Left lung (tissue), 14 donors: ENCODE measurements at places on chromosomes 1 and 21. TPM values are rescaled to one million over a fixed set of nuclear protein-coding genes. Genes with fewer than 3 reads are reported as not detected.

DNA sequence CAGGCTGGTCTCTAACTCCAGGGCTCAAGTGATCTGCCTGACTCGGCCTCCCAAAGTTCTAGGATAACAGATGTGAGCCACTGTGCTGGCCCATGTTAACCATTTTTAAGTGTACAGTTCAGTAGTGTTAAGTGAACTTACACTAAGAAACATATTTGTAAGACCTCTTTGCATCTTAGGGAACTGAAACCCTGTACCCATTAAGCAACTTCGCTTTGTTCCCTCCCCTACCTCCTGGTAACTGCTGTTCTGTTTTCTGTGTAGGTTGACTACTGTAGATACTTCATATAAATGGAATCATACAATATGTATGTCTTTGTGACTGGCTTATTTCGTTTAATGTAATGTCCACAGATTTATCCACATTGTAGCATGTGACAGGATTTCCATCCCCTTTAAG lies 11.0 kb downstream of the NUDC start:
- DNase-seq = no peak

DNA sequence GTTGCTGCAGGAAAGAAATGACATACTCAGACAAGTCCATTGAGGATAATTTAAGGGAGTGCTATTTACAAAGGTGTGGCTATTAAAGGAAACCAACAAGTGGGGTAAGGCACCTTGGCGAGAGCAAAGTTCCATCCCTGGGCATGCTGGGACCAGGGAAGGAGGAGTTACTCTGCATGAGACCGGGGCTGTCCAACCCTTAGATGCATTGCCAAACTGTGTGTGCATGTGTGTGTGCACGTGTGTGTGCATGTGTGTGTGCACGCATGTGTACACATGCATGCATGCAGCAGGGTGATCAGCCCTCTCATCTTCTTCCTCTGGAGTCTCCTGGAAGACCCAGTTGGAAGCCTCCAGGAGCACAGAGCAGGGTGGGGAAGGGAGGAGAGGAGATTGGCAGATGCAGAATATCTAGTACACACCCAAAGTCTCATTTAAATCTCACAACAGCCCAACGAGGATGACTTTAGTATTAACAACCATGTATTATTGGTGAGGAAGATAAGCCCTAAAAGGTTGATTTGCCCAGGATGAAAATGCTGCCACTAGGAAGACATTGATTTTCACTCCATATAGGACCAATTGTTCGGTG lies 72.2 kb upstream of the CD34 start:
- no peak for DNase-seq

- no peak for DNase-seq
Measured at GRCh38 chr1:48760857-48761256, 15.8 kb downstream of the BEND5 start.

GRCh38 chr1:96038636-96039035 lies 682.9 kb upstream of the PTBP2 start:
- DNase-seq = no peak

DNA sequence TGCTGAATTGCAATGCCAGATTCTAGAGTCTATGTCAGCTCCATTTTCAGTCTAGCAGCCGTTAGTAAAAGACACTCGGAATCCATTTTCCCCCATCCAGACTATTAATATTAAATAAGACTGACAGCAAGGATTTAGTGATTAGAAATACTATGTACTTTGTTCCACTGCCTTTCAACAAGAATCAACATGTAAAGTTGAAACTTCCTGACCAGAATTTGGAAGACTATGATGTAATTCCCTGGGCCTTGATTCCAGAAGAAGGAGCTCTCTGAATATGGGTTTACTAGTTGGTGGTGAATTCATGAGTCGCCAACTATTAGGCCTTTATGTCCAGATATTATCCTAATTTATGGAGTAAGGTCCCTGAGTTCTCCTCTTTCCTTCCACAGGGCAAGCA lies 24.8 kb downstream of the KDM1A start:
- DNase-seq = no peak

DNA sequence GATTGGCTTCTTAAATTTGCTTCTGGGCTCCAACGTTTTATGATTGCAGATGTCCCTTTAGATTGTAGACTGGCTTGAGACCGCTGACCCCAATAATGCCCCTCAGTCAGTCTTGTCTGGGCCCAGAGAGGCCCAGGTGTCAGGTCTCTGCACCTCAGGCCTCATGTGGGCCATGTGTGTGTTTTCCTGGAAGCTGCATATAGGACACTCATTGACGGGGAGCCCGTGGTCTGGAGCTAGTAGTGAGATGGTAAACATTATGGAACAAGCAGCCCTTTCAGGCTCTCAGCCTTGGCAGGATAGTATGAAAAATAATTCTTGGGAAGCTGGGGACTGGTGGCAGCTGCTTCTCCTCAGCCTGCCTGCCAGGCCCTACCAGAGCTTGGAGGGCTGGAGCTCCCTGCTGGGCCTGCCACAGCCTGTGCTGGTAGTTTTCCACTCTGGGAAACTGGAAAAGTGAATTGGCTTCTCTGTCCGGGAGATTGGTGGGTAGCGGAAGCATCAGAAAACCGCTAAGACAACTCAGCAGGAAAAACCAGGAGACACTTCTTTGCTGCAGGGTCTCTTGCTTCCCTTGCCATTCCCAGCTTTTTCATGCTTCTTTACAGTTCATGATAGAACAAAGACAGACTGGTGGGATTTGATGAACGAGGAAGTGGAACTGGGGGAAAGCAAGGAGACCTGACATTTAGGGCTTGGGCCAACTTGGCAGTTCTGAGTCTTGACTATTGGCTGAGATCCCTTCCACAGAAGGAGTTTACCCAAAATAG lies 57.8 kb upstream of the HSD17B7 start:
- DNase-seq = no peak

GRCh38 chr1:225486856-225487255 lies 59.0 kb upstream of the LBR start:
- no peak for DNase-seq

- no peak for DNase-seq
Measured at GRCh38 chr1:213968146-213968825, 19.5 kb upstream of the PROX1 start.

DNA sequence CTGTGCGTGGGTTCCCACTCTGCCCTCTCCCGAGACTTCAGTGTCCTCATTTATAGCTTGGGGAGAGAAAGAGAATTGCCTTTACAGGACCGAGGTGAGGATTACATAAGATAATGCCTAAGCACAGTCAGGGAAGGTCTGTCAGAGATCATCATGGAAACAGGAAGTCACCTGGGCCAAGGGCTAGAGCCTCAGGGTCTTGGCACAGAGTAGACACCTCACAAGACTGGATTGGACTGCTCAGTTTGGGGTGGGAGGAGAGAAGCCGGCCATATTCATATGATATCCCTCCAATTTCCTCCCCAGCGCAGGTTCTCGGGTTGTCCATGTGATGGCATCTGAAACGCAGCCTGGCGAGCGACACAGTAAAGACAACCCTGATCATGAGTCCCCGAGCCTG lies 3.8 kb downstream of the CNR2 start:
- DNase-seq = no peak

Gene SLC45A3
- polyA plus RNA-seq = 7.7 TPM

Gene MEX3A
- 59.0 TPM for polyA plus RNA-seq

Gene DYRK3
- 9.9 TPM for polyA plus RNA-seq

Gene PGLYRP4
- not detected for polyA plus RNA-seq

Gene CD247
- polyA plus RNA-seq = 1.3 TPM

Gene PIK3R3
- 15.2 TPM for polyA plus RNA-seq

Gene DDI2
- 22.4 TPM for polyA plus RNA-seq
